Sigmoid colon (tissue), 7 donors: ENCODE measurements at places on chromosomes 6 and 20. TPM values are rescaled to one million over a fixed set of nuclear protein-coding genes. Genes with fewer than 3 reads are reported as not detected.
A peak's percentile ranks its signal among the peaks of the same experiment; 100 is the strongest.

GRCh38 chr6:111912904-111913303 lies 39.7 kb upstream of the FYN start:
- no peak overlapping the region for H3K4me3 ChIP-seq
- no peak for DNase-seq
- no peak overlapping the region for H3K27ac ChIP-seq
- no peaks in the 10 kb centered on the region for H3K27me3 ChIP-seq
- H3K36me3 ChIP-seq: no peaks in the 10 kb centered on the region

GRCh38 chr6:145380186-145380585 lies 355.1 kb downstream of the EPM2A start:
- H3K27me3 ChIP-seq: no peaks in the 10 kb centered on the region
- no peak for DNase-seq
- H3K36me3 ChIP-seq: no peaks in the 10 kb centered on the region
- H3K27ac ChIP-seq: no peak overlapping the region

GRCh38 chr20:61120595-61121515 lies 131.2 kb upstream of the CDH4 start:
- no peaks in the 10 kb centered on the region for H3K4me1 ChIP-seq
- no peaks in the 10 kb centered on the region for H3K36me3 ChIP-seq
- peaks cover 28% of the 10 kb centered on the region for H3K27me3 ChIP-seq
- no peak for DNase-seq
- H3K27ac ChIP-seq: no peak overlapping the region

Gene TNFRSF6B
- 4.8 TPM for polyA plus RNA-seq

DNA sequence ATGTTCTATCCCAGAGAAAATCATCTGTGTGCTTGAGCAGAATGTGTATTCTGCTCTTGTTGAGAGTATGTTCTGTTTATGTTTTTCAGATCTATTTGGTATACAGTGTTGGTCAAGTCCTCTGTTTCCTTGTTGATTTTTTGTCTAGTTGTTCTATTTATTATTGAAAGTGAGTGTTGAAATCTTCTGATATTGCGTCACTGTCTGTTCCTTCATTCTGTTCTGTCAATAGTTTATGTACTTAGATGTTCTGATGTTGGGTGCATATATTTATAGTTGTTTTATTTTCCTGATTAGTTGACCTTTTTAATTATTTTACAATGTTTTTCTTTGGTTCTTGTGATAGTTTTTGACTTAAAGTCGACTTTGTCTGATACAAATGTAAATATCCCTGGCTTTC lies 458.7 kb upstream of the HSF2 start:
- H3K4me1 ChIP-seq: no peaks in the 10 kb centered on the region
- no peak overlapping the region for H3K4me3 ChIP-seq
- no peaks in the 10 kb centered on the region for H3K27me3 ChIP-seq
- H3K27ac ChIP-seq: no peak overlapping the region

DNA sequence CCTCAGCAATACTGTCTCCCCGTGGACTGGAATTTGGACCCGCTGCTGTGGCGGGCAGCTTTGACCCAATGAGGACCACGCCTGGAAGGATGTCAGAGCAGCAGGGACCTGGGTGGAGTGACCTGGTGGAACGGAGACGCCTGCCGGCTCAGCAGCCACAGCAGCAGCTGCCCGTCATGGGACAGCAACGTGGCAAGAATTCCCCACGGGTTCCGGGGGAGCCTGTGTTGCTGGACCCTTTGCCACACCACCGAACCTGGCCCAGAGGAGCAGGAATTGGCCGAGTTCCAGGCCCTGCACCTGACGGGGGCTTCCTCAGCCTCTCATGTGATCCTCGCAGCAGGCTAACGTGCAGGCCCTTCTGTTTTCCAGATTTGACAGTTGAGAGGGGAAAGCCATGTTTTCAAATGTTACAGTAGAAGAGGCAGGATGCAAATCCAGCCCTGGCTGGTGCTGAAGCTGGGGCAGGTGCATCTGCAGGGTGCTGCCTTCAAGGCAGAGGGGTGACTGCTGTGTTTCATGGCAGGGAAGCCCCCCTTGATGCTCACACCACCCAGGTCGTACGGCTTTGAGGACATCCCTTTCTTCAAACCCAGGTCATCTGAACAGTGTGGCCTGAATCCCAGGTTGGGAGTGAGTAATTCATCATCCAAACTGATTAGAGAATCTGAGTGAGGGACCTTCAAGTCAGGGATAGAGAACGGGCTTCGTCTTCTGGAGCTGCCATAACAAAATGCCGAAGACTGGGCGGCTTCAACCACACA lies 93.4 kb downstream of the THBS2 start:
- no peak for DNase-seq
- no peak overlapping the region for H3K4me3 ChIP-seq
- H3K27me3 ChIP-seq: no peaks in the 10 kb centered on the region

DNA sequence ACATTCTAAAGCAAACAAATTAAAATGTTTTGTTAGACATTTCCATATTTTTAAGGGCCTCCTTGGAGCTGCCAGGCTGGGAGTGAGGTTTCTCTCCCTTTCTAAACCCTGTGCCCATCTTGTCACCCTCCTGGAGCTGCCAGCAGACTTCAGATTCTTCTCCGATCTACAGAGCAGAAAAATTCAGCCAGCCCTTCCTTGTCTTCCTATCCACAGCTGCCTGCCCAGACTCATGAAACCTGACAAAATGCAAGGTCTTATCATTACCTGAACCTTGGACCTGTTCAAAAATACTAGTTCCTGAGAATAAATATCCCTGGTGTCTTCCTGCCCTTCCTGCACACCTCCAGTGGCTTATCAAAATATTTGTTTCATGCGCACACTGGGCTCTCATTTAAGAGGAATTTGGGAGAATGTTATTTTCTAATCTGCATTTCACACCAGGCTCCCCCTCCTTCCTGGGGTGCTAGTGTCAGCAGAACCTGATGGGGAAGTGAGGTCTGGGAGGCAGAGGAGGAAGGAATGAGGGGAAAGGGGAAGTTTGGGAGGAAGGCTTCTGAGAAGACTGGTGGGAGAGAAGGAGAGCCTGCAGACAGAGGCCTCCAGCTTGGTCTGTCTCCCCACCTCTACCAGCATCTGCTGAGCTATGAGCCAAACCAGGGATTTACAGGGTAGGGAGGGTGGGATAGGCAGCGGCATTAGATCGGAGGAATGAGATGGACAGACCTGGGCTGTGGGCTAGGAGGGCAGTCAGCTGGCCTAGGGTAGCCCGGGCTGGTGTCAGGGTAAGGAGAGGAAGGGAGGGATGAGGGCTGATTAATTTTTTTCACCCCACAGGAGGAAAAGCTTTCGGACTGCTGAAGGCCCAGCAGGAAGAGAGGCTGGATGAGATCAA lies at the start of gene AIF1:
Gene AIF1, plus strand, starts transcription at position 551 of the 895 bp plus-strand sequence. Its CDS starts 96 bp downstream, at position 647.
- no peak for DNase-seq
- peaks cover 2% of the 10 kb centered on the region for H3K4me1 ChIP-seq
- no peaks in the 10 kb centered on the region for H3K36me3 ChIP-seq

DNA sequence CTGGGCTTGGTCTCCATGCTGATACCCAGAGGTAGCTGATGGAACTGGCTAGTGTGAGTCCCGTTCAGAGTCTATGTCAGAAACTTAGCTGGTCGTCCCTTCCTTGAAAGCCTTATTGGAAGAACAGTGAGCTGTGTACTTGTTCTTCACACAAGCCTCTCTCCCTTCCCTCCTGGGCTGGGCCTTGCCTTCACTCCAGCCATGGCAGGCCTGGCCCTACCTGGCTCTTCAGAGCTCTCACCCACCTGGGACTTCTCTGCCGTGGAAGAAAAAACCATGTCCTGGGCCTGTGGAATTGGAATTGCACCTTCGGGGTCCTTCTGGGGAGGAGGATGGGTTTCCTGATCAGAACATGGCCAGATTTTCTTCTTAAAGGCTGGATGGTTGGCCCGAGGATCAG lies 20.3 kb upstream of the ZNF831 start:
- no peaks in the 10 kb centered on the region for H3K27me3 ChIP-seq
- DNase-seq: no peak
- H3K4me3 ChIP-seq: no peak overlapping the region
- peaks cover 11% of the 10 kb centered on the region for H3K4me1 ChIP-seq
- H3K36me3 ChIP-seq: no peaks in the 10 kb centered on the region
- no peak overlapping the region for H3K27ac ChIP-seq

GRCh38 chr6:167577891-167578361 lies 248.8 kb upstream of the AFDN start:
- no peaks in the 10 kb centered on the region for H3K27me3 ChIP-seq
- H3K4me1 ChIP-seq: peaks cover 13% of the 10 kb centered on the region
- H3K27ac ChIP-seq: no peak overlapping the region
- no peaks in the 10 kb centered on the region for H3K36me3 ChIP-seq
- peak; percentile 52 for DNase-seq

DNA sequence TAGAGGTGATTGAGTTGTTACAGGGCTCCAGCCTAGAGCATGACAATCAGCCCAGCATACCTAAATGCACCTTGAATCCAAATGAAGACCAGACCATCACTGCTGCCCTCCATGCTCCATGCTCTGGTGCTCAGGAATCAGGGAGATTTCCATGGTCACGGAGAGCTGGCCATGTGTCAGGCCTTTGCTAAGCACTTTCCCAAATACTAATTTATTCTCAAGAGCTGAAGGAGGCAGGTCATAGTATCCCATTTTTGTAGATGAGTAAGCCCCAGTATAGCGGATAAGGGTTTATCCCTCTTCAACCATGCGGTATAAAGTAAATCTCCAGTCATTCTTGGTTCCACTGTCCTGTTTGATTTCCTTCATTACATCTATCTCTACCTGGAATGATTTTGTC lies 240.8 kb downstream of the TFAP2A start:
- H3K27me3 ChIP-seq: no peaks in the 10 kb centered on the region
- DNase-seq: no peak
- H3K4me3 ChIP-seq: no peak overlapping the region
- H3K36me3 ChIP-seq: no peaks in the 10 kb centered on the region
- no peaks in the 10 kb centered on the region for H3K4me1 ChIP-seq

DNA sequence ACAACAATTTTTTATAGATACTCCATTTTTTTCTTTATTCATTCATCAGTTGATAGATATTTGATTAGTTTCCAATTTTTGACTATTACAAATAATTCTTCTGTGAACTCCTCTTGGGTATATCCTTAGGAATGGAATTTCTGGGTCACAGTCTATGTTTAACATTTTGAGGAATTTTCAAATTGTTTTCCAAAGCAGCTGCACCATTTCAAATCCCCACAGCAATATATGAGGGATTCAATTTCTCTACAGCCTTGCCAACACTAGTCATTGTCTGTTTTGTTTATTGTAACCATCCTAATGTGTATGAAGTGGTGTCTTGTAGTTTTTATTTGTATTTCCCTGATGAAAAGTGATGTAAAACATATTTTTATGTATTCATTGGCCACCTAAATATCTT lies 320.3 kb upstream of the DEFB112 start:
- no peaks in the 10 kb centered on the region for H3K36me3 ChIP-seq
- H3K4me1 ChIP-seq: no peaks in the 10 kb centered on the region
- DNase-seq: no peak
- no peak overlapping the region for H3K27ac ChIP-seq

DNA sequence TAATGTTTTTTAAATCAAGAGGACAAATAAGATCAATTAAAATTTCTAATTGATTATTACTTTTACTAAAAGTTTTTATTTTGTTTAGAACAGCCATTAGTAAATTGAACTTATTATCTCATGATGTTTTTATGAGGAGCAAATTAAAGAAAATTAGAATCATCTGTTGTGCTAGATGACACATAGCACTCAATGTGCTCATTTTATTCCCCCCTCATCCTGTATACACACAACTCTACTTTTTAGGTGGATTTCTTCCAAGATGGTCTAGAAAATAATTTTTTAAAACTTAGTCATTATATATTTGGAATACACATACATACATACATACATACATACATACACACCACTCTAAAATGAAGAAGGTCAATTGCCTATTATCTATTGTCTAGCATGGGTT lies 29.3 kb upstream of the TSPYL1 start:
- H3K4me1 ChIP-seq: no peaks in the 10 kb centered on the region
- no peak for DNase-seq
- no peaks in the 10 kb centered on the region for H3K27me3 ChIP-seq
- no peak overlapping the region for H3K27ac ChIP-seq

Gene BPIFB4
- not detected for polyA plus RNA-seq
